NCI-H2107 (cell line): ENCODE measurements at places on chromosomes 3 and 15.

DNA sequence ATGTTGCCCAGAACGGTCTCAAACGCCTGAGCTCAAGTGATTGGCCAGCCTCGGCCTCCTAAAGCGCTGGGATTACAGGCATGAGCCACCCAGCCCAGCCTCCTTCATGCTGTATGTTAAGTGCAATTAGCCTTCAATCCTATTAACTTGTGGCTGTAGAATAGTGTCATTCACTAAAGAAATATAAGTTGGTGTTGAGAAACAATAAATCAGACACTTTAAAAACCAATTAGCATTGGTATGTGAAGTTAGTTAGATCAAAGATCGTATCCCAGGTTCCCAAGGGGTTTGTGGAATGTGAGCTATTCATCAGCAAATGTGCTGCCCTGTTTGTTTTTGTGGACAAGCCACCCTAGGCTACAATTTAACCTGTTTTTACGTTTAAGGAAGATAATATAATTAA lies 11.0 kb upstream of the PIK3CB start:
- no peak for DNase-seq

GRCh38 chr3:193955719-193956118 lies 180.2 kb upstream of the HES1 start:
- DNase-seq = no peak

DNA sequence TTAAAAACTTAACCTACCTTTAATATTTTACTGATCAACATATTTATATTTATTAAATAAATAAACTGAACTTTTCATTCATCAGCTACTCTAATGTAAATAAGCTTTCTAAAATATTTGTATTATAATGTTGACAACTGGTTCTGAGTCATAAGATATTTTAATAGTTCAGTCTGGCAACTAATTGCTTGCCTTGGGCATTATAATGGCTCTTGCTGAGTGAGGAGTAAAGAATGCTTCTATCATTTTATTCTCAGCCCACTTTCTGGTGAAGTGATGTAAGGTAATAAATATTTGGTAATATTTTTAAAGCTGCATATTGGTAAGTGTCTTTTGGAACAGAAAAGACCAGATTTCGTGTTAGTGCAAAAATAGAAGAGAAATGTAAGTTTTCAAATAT lies 81.5 kb downstream of the DIPK2A start:
- DNase-seq = no peak

DNA sequence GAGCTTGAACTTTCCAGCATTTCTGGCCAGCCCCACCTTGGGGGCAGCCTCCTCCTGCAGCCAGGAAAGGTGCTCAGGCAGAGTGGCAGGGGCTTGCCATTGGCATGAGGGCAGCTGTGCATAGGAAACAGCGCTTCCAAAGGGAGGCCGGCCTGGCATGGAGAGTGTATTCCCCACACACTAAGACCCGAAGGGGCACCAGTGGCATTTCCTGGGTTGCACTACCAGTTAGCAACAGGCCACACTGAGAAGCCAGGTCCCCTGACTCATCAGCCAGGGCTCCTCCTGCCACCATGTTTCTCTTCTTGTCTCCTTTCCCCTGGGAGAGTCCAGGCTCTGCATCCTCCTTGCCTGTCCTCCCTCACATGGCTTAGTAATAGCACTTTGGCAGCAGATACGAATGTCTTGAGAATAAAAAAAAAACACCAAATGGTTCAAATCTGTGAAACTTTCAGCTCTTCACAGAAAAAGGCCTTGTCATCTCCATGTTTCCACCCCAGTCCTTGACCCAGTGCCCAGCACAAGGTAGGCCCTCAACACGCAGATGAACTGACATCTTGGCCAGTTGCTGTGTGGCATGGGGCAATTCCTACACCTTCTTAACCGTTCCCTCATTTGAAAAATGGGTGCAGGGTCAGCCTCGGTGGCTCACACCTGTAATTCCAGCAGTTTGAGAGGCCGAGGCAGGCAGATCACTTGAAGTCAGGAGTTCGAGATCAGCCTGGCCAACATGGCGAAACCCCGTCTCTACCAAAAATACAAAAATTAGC lies 180.4 kb downstream of the SMAD6 start:
- DNase-seq = no peak

- DNase-seq = no peak
These were observed 202.8 kb upstream of the MRPL3 start for GRCh38 chr3:131705558-131706051.

GRCh38 chr15:100732211-100733055 lies 130.0 kb downstream of the ASB7 start:
- no peak for DNase-seq

GRCh38 chr15:34813446-34814190 lies 18.3 kb upstream of the ACTC1 start:
- DNase-seq = no peak

GRCh38 chr3:128997486-128998133 lies 3.5 kb upstream of the EFCC1 start:
- no peak for DNase-seq

DNA sequence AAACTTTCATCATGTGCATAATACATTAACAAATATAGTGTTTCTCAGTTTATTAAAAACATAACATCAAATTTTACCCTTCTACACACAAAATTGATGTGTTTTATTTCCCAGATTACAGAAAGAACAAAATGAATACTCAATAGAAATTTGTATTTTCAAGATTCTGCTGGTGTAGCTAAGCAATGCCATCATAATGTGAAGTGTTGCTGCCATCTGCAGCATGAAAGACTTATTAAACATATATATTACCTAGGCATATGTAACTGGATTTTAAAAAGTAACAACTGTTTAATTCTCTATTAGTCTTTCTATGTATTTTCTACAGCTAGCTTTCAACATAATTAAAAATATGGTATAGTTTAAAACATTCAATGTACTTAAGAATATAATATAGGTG lies 27.5 kb downstream of the PLSCR5 start:
- peak; percentile 8 for DNase-seq

DNA sequence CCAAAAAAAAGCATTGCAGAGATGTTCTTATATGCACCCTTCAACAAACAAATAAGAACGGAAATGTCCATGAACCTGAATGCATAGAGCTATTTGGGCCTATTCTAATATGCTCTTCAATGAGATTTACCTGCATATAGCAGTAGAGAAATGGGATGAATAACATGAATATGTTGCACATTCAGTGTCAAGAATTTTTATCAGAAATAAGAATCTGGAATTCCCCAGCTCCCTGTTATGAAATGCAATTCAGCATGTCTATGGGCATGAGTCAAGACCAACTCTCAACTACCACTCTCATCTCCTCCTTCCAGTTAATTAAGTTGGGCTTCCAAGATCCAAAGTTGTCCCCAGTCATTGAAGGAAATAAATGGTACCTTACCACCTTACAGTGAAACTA lies 133.7 kb upstream of the ALCAM start:
- no peak for DNase-seq

DNA sequence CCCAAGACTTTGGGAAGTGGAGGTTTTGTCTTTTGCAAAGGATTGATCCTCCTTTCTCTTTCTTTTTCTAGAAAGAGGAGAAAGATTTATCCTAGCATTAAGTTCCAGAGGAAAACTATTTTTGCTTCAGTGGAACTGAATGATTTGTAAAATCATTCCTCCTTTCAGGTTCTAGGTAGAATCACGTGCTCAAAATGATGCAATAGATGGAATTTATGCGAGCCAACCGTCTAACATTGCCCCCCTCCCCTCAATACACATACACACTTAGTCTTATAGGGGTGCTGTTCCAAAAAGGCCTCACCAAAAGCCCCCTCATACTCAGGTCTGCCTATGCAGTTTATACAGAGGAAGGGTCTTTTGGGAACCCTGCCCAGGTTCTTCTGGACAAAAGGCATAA lies 85.3 kb downstream of the AQP9 start:
- DNase-seq = no peak

DNA sequence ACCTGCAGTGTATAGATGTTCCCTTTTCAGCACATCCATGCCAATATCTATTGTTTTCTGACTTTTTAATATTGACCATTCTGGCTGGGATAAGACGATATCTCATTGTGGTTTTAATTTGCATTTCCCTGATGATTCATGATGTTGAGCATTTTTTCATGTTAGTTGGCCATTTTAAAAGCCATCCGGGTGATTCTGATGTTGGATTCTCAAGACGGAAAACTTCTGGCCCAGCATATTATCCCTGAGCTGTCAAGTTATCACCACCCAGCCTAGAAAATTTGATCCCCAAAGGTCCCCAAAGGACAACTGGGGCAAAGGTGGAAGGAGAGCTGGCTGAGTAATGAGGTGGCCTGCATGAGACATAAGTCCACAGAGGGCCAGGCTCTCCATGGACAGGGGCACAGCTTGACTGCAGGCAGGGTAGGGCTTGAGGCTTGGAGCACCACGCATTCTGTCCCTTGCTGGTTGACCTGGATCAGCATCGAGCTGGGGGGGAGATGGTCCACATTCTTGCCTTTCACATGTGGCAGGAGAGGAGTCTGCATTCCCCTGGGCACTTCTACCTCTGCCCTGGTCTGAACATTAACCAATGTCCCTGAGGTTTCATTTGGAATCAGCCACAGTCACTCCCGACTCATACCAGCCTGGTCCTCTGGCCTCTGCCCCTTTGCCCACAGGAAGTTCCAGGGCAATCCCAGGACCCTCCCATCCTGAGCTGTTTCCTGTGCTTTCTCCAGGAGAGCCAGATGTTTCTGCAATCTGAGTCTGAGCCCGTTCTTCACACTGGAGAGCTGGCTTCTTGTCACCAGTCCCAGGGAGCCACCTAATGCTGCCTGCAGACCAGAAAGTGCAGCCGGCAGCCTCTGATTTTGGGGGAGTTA lies 69.2 kb downstream of the ISG20 start:
- DNase-seq = no peak

- DNase-seq = no peak
These were observed 10.4 kb upstream of the TMEM87A start for GRCh38 chr15:42283671-42284070.

GRCh38 chr15:88178631-88179030 lies 77.9 kb downstream of the NTRK3 start:
- no peak for DNase-seq

GRCh38 chr15:58742022-58742813 lies 7.3 kb downstream of the ADAM10 start:
- no peak for DNase-seq

DNA sequence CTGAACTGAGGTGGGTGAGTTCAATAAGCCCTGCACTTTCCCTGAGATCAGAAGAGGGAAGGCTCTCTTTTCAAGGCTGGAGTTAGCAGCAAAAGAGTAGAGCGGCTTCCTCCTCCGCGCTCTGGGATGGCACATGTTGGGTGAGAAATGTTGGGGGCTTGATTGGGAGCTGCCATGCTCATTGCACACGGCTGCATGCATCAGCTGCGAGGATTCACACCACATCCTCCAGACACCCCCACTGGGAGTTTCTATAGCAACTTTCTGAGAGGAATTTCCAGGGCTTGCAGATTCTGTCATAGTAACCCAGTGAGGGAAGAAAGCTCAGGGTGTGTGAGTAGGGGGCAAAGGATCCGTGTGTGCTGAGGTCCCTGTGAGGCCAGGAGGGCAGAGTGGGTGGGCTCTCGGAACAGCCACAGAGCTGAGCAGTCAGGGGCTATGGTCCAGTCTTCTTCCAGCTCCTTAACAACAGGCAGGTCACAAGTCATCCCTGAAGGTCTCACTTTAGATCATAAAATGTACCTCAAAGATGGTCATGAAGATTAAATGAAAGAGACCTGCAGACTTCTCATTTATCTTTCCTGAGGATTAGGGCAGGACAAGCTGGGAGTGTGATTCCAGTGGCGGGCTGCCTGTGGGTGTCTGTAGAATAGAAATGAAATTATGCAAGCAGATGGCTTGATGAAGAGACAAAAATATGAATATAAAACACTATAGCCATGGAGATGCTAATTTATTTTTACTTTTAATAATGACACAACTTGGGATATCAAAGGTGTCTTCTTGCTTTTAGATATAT lies 75.7 kb upstream of the CHRNA7 start:
- no peak for DNase-seq

- no peak for DNase-seq
These were observed 657.3 kb upstream of the TGFBR2 start for GRCh38 chr3:29949131-29949530.

DNA sequence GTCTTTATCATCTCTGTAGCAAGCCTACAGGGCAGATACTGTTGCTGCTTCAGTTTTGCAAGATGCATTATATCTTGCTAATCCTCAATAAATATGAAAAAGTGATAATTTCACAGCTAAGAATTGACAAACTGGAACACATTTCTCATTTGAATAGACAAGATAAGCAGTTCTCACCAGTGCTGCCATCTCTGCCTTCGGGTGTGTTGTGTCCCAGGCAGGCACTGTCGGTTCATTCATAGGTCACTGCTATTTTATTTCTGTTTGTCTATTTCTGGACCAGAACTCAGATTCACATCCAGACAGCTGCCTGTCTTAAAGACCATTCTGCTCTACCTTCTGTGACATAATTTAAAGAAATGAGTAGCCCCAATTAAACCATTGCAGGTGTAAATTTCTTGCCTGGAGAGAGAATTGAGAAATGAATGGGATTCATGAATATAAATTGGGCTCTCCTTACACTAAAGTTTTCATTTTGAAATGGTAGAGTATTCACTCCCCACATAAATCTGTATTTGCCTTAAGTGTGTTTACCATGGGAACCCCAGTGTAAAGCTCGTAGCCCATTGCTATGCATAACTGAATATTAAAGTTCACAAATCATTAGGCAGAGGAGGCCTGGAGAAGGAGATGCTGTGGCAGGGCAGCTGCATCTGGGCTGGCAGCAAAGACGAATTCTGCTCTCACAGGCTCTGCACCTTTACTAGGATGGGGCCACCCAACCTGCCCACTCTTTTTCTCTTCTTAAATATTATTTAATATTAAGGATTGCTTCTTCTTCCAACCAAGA lies 149.9 kb downstream of the ARPP21 start:
- no peak for DNase-seq

DNA sequence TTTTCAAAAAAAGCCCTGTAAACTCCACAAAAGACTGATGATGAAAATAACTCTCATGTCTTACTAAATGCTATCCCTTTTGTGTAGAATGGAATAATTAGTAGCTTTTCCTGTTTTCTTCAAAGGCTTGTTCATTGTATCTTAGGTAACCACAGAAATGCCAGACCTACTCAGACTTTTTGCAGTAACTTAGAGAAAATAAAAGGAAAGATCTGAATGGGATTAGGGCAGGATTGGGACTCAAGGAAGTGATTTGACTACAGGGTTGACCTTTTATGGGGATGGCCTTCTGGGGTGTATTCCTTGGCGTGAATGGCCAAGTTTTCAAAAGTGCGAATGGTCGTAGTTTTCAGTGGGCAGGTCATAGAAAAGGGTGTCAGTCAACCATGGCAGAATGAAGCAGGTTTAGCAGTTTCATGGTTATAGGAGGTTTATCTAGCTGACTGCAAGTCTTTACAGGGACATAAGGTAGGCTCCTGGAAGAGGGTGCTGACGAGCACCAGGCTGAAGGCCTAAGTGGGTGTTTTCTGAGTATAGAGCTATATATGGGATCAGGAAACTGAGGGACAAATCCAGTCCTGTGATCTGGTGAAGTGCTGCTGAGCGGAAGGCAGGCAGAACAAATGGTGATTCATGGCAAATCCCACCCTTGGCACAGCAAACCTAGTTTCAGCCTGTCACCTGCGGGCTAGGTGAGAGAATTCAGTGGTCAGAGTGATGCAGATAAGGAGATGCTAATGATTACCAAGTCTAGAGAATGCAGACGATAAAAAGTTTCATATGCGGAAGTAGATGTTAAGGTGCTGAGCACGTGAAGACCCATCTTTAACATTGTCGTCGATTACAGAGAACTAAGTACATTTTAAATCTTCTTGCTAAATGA lies 46.4 kb downstream of the IL1RAP start:
- DNase-seq = no peak
